IgD-negative memory B cell (primary cell): ENCODE measurements at places on chromosomes 7 and 10. TPM values are rescaled to one million over a fixed set of nuclear protein-coding genes. Genes with fewer than 3 reads are reported as not detected.

The SYNPO2L gene
- not detected for polyA plus RNA-seq

The CYP2W1 gene
- polyA plus RNA-seq, result not detected

The FAM13C gene
- not detected for polyA plus RNA-seq

The CUBN gene
- polyA plus RNA-seq, result not detected

The ABCF2 gene
- 34.2 TPM for polyA plus RNA-seq

The PON1 gene
- polyA plus RNA-seq, result not detected

The LRIT1 gene
- polyA plus RNA-seq, result not detected

The CALCR gene
- polyA plus RNA-seq, result not detected

The FKBP9 gene
- polyA plus RNA-seq, result 0.30 TPM

The C7orf57 gene
- not detected for polyA plus RNA-seq

The TACC2 gene
- not detected for polyA plus RNA-seq
